ENCODE measurements at places on chromosomes 12 and 14.

DNA sequence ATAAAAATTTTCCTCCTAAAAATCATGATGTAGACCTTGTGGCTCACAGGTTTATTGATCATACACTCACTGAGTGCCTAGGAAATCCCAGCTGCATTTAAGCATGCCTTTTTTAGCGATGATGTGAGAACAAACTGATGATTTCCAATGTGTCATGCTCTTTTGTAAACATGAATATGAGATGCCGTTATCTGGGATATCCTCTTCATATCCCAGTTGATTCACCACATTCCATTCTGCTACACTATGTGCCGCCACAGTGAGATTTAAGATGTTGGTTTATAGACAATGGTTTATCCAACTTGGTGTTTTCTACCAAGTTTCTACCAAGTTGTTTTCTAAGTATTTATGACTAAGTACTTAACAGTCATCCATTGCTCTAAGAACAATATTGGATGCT lies 5.2 kb downstream of the OR4E1 start:
- DNase-seq: no peak

DNA sequence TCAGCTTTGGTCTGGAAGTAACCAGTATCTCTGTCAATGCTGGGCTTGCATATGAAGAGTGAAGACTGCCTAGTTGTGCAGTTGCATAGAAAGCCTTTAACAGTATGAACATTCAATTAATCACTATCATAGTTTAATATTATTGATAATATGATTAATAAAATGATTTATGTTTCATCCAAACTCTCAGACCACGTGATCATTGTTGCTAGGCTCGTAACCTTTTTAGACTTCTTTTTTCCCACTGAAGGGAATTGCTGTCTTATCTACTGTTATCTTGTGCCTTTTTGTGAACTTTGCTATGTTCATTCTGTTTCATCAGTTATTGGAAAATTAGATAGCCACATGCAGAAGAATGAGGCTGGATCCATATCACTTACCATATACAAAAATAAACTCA lies 536.4 kb upstream of the NOVA1 start:
- DNase-seq: no peak

GRCh38 chr14:68075382-68076029 lies 255.9 kb downstream of the RAD51B start:
- DNase-seq: no peak

GRCh38 chr14:88168498-88169165 lies 154.4 kb downstream of the KCNK10 start:
- DNase-seq: peak; percentile 67

DNA sequence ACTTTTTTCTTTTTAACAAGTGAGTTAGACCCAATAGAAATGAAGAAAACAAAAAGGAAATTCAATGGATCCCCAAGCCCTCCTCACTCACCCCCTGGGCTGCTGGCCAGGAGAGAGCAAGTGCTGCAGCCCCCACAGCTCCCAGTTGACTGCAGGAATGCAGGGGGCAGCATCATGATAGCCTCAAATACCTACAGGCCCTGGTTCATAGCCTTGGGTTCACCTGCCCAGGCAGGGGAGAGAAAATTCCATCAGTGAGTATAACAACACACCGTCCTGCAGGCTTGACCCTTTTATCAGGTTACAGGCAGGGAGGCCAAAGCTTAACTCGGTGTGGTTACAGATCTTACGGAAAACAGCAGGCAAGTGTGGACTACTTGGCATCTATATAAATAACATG lies 76.3 kb downstream of the PHLDA1 start:
- DNase-seq: no peak

- peak; percentile 8 for DNase-seq
Measured at GRCh38 chr14:58428118-58428683, 682 bp downstream of the KIAA0586 start.

DNA sequence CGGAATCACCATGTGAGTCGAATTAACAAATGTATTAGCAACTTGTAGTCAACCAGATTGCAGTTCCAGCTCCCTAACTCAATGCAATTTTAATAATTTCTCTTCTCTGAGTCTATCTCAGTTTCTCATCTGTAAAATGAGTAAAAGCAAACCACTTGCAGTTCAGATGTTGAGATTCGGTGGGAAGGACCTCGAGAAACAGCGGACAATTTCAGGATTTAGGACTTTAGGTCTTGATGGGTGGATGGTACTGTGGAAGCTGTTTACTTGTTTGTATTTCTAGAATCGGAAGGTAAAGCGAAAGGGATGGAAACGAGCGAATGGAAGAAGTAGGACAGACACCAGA lies 510 bp upstream of the TTC8 start:
- DNase-seq: no peak

DNA sequence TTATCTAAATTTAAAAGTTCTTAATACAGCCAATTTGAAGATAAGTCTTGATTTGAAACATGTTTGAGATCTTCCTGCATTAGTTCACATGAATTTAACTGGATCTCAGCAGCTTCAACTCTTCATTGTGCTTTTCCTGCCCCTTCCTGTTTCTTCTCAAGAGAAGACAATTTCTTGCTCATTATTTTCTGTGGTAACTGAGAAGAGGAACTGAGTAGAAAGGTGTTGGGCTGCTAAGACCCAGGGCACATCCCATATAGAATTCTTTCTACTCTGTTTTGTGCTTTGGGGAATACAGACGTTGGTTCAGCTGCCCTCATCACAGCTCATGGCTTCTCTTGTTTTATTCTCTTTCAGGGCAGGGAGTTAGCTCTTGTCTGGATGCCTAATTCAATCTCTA lies 110.2 kb downstream of the SNAPC1 start:
- DNase-seq: peak; percentile 60

- DNase-seq: no peak
Measured at GRCh38 chr12:69036533-69036932, 103.6 kb upstream of the CPM start.

DNA sequence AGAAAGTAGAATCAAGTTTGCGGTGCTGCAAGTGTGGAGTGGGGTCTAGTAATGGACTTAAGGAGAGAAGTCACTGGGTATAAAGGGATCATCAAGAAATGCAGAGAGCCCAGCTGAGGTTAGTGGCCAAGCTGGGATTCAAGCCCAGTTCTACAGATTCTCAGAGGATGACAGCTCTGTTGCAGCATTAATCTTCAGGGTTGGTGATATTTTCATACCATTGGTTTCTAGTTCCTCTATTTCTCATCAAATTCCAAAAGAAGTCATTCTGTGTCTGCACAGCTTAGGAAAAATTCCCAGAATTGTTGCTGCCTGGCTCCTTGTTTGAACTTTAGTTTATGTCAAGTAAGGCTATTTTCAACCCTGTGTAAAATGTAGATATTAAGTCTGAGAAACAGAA lies 169.5 kb upstream of the NTF3 start:
- no peak for DNase-seq

GRCh38 chr12:49233842-49234526 lies 30.9 kb upstream of the TUBA1C start:
- DNase-seq: peak; percentile 28

GRCh38 chr12:114764510-114764909 lies 80.5 kb upstream of the TBX3 start:
- DNase-seq: no peak

GRCh38 chr14:51431033-51431709 lies 191.1 kb downstream of the TMX1 start:
- DNase-seq: no peak

- DNase-seq: no peak
Measured at GRCh38 chr14:60838601-60839000, 104.0 kb downstream of the MNAT1 start.

DNA sequence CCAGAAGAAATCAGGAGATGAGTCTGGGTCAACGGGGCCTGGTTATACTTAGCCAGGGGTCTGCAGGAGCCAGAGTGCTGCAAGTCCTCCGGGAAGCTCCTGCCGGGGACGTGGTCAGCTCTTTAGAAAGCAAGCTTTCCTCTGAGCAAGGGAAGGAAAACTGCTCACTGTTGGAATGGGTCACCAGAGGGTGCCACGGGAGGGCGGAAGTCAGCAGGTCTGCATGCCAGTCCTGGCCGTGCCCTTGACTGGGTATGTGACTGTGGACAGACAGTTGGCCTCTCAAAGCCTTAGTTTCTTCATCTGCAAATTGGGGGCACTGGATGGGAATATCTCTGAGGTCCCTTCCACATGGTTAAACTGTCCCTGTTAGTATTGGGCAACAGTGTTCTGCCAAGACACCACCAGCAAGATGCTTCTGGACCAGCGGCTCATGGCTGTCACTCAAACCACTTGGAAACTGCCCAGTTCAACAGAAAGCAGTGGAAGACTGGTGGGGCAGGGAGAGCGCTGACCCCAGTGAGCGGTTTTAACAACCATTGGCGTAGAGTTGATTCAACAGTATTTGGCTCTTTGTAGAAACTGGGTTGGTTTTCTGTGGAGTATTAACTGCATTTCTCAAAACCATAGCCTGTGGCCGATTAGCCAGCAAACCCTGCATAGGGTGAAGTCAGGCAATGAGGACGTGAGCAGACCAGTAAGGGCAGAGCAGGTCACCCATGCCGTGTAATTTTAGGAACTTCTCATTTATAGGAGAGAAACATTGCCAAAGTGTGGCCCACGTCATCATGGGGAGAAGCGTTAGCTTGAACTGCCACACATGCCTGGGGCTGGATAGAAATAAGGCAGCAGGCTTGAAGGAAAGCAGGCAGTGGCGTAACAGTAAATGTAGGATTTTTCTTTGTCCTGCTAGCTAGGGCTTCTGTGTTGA lies 163.9 kb upstream of the PRMT8 start:
- no peak for DNase-seq

DNA sequence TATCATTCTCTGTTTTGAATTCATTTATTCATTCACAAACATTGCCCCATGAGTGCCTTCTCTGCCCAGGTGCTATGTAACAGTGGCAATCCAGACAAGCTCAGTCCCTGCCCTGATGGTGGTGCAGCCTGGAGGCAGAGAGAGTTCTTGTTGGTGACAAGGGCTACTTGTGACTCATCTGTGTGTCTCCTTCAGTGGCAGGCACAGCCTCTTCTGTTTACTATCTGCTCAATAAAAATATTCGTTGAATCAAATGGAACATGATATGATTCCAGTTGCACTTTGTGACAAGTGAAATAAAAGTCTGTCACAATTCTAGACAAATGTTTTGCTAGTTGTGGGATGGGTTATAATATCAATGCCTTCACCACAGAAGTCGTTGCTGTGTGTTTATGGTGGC lies 20.6 kb upstream of the CPM start:
- DNase-seq: no peak

DNA sequence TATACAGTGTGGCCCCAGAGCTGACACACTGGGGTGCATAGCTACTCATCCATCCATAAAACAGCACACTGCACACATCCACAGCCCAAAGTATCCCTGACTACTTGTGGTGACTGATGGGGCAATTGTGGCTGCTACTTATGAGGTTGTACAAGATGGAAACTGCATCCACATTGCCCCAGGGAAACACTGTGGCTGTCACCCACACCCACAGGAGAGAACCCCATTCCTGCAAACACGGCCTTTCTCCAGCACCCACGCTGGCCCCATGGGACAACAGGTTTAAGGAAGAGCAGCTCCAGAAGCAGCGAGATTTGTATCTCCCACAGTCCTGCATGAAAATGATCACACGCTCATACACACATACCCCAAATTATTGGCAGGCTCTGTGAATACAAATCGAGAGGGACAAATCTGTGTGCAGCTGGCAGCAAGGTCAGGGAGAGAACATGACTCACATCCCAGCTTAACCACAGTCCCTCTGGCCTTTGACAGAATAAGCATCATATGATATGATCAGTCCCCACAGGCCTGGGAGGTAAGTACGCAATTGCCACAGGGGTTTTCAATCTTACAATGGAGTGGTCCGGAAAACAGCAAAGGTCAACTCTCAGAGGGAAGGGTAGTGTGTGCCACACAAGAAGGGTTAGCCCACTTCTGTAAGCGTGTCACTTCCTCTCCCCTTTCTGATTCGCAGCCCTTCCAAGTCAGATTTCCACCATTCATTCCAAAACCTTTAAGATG lies 61.9 kb downstream of the ESR2 start:
- DNase-seq: peak; percentile 34

GRCh38 chr14:51251486-51251885 lies 11.4 kb downstream of the TMX1 start:
- no peak for DNase-seq

DNA sequence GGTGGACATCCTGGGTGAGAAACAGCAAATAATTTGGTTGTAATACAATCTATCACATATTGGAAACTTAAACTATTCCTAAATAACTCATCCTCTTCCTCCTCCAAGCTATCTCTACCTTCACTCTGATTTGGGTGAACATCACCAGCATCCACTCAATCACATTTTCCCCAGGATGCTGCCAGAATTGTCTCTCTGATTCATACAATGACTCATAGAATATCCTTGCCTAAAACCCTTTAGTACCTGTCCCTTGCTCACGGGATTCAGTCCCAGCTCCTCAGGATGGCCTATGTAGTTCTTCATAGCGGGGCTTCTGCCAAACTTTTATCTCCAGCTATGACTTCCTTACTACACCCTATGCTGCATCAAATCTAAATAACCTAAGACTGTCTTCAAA lies 146.8 kb downstream of the EMP1 start:
- DNase-seq: no peak

- DNase-seq: peak; percentile 86
Measured at GRCh38 chr12:56634837-56635791, 5.0 kb upstream of the BAZ2A start.

GRCh38 chr14:100012478-100013327 lies 52.5 kb upstream of the EVL start:
- DNase-seq: no peak

- no peak for DNase-seq
Measured at GRCh38 chr14:75822522-75823141, 159.2 kb downstream of the TGFB3 start.

- no peak for DNase-seq
Measured at GRCh38 chr14:51507906-51508511, 143.7 kb upstream of the FRMD6 start.

DNA sequence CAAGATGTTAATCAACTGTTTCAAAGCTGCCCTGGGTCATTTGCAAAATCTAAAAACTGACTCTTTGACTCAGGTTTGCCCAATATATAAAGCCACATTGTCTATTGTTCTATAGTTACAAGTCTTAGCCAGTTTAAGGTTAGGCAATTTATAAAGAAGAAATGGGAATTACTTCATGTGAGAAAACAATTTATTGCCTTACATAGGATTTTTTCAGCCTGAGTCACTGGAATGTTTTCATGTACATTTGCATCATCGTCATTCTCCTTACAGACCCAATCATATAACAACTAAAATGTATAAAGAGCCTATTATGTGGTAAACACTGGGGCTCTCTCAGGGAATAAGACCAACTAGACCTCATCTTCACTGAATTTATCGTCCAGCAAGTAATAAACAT lies 100.3 kb upstream of the PLEKHG7 start:
- no peak for DNase-seq

DNA sequence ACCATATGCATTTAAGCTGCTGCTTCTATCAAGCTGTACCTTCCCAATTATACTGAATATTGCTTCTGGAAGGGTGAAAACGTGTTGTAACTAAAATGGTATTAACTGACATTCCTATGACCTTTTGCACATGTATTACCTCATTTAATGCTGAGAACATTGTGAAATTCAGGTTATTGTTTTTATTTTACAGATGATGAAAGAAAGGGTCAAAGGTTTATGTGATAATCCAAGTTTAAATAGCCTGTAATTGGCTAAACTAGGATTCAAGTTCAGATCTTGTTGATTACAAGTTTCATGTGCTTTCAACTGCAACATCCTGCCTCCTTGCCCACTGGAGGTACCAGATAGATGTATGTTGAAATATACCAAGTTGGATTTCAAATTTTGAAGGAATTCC lies 433.3 kb upstream of the PRICKLE1 start:
- no peak for DNase-seq

Measured in GM20000 (cell line).